ENCODE measurements at places on chromosomes 5 and 9. TPM values are rescaled to one million over a fixed set of nuclear protein-coding genes. Genes with fewer than 3 reads are reported as not detected.

Gene GLRA1
- 0.22 TPM for total RNA-seq

Gene FABP6
- total RNA-seq, result 1.6 TPM

Gene ECM2
- 8.1 TPM for total RNA-seq

Gene SLC4A9
- total RNA-seq, result not detected

Gene KCNMB1
- 0.59 TPM for total RNA-seq

Gene CYLC2
- 0.34 TPM for total RNA-seq

Gene VCAN
- total RNA-seq, result 951 TPM

Gene PCDHGA5
- 0.85 TPM for total RNA-seq

Gene SLIT3
- 87.1 TPM for total RNA-seq

Gene GIN1
- total RNA-seq, result 11.9 TPM

Data from motor neuron (in vitro differentiated cells).